ACHN (cell line): ENCODE measurements at places on chromosomes 4 and X.

- DNase-seq: no peak
These were observed 1.1 kb downstream of the RNF150 start for GRCh38 chr4:141132072-141132708.

GRCh38 chrX:55451626-55451989, 319 bp upstream of the MAGEH1 start:
- DNase-seq: no peak

DNA sequence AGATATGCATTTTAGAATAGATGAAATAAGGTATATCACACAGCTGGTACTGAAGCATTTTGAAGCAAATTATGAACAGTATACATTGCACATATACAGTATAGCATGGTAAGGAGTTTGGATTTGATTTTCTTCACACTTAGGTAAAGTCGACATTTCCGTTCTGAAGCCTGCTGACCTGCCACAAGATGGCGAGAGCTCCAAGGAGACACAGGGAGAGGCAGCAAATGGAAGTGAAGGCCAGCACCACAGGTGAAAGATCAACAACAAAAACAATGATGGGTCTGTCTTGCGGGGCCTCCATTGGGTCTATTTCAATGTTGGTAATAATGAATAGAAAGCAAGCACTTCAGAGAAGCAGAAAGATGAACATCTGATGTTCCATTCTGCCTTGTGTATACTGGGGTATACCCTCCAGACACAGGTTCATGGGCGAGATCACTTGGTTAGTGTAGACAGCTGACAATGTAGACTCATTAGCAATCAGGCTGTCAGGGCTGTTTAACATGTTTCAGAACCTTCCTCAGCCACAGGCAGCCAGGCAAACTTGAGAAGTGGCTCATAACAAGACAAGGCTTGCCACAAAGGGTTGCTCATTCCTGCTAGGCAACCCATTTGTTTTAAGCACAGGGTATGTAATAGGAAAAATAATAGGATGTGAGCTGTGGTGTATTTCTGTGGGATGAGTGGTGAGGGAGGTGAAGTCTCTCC, 21.4 kb upstream of the NOX1 start:
- peak; percentile 29 for DNase-seq

DNA sequence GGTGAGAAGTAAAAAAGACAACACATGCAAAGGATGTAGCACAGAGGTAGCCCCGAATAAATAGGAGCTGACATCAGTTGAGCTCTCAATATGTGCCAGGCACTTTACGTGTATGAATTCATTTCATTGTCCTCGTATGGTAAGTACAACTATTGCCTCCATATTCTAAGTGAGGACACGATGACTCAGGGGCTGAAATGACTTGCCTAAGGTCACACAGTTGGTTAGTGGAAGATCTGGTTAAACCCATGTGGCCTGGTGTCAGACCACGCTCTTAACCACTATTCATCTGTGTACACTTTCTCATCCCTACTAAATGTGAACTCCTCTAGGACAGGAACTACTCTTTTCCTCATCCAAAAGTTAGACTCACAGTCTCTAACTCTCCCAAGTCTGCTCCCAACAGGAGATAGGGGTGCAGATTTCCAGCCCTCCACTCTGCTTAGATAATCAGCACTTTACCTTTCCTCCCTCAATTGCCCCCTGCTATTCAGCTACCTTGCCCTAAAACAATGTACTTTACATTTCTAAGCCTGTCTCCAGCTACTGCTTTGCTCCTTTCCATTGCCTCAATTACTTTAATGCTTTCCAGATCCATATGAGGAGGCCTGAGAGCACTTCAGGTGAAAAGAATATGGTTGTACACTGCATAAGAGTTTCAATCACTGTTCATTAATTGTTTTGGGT, 58.8 kb upstream of the LHFPL1 start:
- DNase-seq: no peak

- no peak for DNase-seq
These were observed 62.7 kb downstream of the SLC9A6 start for GRCh38 chrX:136047969-136048368.

- peak; percentile 27 for DNase-seq
These were observed 507.8 kb upstream of the INTU start for GRCh38 chr4:127124919-127125318.

DNA sequence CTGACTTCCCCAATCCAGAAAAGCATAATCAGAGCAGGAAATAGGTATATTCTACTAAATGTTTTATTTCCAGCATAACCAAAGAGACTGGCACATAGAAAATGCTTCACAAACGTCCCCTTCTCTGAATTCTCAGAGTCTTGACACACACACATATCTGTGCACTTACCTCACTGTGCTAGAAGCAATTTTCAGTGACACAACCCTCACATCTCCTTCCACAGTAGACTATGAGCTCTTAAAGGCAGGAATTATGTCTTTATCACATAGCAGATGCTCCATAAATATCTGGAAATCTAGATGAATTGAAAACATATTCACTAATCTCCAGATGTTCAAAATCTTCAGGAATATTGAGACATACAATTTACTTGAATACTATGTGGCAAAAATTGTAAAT, 5.9 kb downstream of the SOWAHB start:
- no peak for DNase-seq

- peak; percentile 8 for DNase-seq
These were observed 182.6 kb downstream of the GABRB1 start for GRCh38 chr4:47213971-47214370.

GRCh38 chr4:154489558-154490233, 1.9 kb downstream of the DCHS2 start:
- DNase-seq: no peak

GRCh38 chr4:32824336-32824735, 2104.2 kb downstream of the PCDH7 start:
- DNase-seq: no peak

DNA sequence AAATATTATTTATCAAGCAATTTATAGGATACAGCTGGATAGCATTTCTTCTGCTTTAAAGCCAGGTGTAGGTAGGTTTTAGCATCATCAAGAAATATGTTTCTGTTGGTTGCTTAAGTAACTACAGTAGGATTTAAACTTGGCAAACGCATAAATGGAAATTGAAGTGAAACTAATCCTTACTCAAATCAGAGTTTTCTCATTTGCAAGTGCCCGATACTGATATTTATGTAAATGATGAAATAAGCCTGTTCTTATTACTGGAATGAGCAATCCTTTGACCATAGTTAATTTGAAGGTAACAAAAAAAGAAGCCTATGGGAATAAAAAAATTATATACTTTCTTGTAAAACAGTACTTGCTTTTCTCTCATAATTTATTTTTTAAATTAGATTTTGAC, 23.2 kb upstream of the PIGA start:
- no peak for DNase-seq

DNA sequence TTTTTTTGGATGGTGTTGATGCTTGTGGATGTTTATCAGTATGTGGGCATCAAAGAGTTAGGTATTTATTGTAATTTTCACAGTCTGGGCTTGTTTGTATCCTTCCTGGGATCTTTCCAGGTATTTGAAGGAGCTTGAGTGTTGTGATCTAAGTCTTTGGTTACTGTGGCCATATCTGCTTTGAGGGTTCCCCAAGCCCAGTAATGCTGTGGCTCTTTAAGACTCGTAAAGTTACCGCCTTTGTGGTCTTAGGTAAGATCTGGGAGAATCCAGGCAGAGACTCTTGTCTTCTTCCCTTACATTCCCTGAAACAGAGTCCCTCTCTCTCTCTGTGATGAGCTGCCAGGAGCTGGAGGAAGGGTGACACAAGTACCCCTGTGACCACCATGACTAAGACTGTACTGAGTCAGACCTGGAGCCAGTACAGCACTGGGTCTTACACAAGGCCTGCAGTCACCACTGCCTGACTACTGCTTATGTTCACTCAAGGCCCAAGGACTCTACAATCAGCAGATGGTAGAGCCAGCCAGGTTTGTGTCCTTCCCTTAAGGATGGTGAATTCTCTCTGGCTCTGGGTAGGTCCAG, 62.2 kb downstream of the FMR1NB start:
- DNase-seq: no peak

GRCh38 chr4:165060938-165061337, 7.3 kb downstream of the TRIM75 start:
- no peak for DNase-seq

DNA sequence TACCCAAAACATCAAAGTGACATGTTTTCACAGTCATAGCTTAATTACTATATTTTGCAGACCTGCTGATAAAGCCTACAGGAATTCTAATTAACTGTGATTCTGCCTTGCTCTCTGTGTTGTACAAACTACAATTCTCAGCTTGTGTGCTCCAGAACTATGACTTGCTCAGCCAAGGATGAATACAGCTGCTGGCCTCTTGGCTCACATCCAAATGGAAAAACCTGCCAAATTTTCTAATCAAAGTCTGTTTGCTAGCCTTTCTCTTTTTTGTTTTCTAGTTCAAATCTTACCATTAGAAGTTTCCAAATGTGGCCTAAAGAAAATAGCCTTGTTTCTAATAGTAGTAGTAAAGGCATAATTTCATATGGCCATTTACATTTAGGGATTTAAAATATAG, 1176.8 kb downstream of the FAM133A start:
- DNase-seq: no peak

DNA sequence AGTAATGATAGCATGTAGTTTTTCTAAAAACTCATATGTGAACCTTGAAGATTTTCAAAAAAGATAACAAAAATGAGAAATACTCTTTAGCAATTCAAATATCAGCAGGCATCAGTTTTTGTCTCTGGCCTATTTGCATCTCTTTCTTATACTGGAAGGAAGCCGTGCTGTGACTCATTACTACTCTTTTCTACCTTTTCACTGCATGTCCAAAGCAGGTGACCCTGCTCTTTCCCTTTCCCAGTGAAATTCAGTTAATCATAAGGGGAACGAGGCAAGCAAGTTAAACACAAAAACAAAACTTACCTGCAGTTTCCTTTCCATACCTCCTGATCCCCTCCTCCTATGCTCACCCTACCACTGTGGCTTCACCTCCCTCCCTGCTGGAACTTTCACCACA, 9.3 kb downstream of the SPATA4 start:
- DNase-seq: no peak

DNA sequence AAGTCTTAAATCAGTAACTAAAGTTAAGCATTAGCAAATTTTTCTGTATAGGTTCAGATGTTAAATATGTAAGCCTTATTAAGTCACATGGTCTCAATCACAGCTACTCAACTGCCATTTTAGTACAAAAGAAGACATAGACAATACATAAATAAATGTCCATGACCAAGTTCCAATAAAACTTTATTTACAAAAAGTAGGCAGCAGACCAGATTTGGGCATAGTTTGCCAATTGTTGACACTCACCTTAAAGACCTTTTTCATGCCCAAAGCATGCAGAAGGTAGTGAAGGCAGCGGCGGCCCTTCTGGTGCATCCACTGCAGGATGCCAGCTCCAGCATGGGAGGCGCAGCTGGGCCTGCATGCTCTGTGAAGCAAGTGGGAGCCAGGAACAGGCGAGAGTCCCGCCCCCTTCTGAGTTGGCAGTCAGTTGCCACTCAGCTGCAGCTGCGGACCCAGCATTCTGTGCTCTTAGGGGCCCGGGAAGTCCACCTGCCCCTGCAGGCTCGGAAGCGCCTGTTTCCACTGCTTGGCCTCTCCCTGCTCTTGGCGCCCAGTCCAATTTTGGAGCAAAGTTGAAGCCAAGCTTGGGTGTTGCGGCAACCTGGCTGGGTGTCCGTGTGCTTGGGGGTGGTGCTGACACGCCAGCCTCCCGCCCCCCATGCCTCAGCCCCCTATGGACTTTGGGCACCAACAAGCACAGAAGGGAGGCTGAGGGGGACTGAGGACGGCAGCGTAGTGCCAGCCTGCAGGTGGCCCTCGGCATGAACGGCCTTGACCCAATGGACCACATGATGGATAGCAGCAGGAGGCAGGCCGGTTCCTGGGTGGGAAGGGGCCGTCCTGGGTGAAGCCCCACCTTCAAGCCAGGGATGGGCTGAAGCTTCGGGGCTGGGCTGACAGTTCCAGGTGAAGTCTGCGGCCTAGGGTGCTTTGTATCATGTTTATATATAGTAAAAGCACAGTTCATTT, 42.4 kb upstream of the PABPC4L start:
- DNase-seq: no peak
